Endothelial cell of umbilical vein (primary cell): ENCODE measurements at places on chromosomes 6 and 20.
A peak's percentile ranks its signal among the peaks of the same experiment; 100 is the strongest.

- no peak for DNase-seq
These were observed 84.5 kb downstream of the PSMG4 start for GRCh38 chr6:3343089-3343883.

DNA sequence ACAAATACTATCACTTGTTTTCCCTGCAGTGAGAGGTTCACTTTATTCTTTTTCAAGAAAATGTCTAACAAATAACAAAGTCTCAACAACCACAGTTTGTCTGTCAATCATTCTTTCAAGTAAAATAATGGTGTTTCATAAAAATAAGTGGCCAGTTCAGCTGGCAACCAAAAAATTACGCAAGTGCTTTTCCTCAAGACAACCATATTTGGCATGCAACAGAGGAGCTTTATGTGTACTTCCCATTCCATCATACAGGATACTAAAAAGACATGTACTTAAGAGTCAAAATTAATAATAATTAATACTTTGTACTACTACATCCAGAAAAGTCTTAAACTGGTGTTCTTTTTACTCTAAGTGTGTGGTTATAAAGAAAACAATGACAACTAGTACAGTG lies 34.6 kb downstream of the ATG5 start:
- no peak for DNase-seq

GRCh38 chr6:158164579-158165170 lies 3.4 kb downstream of the SERAC1 start:
- DNase-seq: no peak

GRCh38 chr6:61947311-61947947 lies 338.6 kb downstream of the KHDRBS2 start:
- no peak for DNase-seq

DNA sequence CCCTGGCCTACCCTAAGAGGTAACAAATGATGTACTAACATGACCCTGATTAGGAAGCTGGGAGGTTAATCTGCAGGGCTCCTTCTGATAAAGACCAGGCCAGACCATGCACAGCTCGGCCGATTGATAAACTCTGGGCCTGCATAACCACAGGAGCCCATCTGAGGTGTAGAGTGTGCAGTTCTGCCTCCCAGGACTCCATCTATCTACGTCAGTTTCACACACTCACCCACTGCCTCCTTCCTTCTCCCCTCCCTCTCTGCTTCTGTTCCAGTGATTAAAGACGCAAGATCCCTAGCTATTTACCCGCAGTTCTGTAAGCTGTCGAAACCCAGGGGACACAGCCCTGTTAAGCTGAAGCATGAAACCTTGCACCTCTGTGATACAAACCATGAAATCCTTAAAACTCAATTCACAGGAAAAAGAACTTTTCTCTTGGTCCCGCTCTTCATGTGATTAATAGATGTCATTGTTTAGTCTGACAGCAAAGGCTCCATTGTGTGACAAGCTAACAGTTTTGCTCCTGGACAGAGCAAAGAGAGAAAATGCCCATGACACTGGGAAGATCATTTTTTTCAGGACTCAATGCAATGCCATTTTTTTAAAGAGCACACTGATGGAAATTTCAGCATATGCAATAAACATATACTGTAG lies 470.6 kb downstream of the MAFB start:
- no peak for DNase-seq

DNA sequence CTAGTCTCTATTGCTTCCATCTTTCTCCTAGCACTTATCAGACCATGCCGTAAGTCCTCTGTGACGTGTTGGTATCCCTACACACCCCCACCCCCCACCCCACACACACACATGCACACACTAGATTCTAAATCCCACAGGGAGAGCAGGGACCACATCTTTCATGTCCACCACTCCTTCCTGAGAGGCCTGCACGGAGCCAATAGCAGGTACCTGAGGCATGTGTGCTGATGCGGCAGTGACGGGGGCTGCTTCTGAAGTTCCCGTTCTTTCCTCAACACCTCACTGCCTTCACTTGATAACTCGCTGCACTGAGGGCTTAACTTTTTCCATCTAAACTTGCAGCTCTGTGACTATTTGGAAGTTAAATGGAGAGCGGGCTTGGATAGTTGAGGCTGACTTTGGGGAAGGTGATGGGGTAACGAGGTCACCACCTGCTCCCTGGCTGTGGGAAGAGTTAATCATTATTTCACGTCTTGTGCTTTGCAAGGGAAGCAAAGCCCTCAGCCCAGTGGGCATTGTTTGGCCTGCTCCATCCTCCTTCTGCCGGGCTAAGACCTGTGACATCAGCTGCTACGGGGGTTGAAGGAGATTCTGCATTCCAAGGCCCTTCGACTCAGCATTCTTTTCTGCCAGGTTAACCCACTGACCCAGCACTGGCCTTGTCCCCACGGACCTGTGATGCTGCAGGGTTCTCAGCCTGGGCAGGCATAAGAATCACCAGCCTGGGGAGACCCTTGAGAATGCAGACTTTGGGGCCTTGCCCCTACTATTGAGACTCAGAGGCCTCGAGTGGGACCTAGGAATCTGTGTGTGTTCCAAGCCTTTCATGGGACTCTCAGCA lies 187.8 kb downstream of the ANKRD60 start:
- DNase-seq: no peak

DNA sequence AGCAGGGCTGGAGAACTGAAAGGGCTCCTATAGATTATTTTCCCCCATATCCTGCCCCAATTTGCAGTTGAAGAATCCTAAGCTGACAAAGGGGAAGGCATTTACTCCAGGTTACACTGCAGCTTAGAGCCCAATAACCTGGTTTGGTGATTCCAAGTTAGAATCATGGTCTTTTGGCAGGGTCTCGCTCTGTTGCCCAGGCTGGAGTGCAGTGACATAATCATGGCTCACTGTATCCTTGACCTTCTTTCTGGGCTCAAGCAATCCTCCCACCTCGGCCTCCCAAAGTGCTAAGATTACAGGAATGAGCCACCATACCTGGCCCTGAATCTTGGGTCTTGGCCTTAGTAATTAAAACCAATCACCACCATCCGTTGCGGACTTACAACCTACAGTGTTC lies 1.0 kb upstream of the MMP9 start:
- no peak for DNase-seq

DNA sequence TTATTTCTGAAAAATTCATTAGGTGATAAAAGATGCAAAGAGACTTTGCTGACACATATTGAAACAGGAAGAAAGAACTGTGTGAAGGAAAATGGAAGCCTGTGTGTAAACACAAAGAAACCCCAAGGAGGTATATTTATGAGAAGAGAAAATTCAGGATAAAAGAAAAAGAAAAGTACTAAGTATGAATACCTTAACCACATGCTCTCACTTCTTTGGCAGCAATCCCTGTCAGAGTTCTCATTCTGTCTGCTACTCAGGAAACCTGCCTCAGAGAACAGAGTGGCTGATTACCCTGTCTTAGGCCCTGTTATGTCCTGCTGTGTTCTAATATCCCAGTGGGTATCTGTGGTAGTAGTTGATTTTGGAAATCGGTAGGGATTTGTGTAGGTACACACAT lies 457.9 kb downstream of the TBC1D32 start:
- no peak for DNase-seq

- no peak for DNase-seq
These were observed 39.6 kb downstream of the MEP1A start for GRCh38 chr6:46832816-46833215.

DNA sequence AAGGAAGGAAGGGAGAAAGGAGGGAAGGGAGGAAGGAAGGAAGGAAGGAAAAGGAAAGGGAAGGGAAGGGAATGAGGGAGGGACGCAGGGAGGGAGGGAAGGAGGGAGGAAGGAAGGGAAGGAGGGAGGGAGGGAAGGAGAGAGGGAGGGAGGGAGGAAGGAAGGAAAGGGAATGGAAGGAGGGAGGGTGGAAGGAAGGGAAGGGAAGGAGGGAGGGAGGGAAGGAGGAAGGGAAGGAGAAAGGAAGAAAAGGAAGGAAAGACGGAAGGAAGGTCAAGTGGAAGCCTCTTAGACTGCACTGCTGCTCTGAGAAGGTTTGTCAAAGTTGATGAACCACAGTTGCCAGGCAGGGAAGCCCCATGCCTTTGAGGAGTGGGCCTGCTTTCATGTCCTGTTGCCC lies 324.3 kb upstream of the ZFP64 start:
- no peak for DNase-seq

DNA sequence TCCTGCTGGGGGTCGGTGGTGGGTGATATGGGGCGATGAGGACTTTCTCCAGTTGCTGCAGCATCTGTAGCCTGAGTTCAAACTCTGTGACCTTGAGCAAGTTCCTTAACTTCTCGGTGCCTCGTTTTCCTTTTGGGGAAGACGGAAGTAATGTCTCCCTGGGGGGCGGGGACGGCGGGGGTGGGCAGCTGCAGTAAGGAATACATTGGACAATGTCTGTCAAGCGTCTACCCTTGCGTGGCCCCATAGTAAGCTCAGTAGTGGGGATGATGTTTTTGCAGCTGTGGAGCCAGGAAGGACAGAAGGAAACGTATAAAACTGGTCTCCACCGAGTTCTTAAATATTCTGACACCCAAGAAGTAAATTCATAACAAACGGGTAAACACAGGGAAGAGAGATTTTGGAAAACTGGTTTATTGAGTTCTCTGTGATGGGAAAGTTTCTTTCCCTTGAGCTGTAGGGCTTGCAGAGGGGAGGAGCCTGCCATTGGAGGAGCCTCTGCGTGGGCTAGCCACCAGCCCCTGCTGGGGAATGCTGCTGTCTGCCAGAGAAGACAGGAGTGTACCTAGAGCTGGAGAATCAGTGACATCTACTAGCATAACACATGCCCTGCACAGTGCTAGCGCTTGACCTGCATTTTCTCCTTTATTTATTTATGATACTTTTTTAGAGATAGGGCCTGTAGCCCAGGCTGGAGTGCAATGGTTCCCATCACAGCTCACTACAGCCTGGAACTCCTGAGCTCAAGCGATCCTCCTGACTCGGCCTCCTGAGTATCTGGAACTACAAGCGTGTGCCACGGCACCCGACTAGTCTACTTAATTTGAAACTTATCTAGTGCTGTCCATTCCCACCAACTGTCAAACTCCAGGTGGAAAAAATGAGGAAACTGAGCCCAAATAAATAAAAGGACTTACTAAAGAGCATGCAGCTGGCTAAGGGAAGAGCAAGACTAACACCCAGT lies 1.2 kb upstream of the ACSS1 start:
- peak; percentile 20 for DNase-seq
